ENCODE measurements at places on chromosomes 7 and 10.

GRCh38 chr10:98226508-98227144 lies 41.4 kb downstream of the LOXL4 start:
- DNase-seq: no peak

- no peak for DNase-seq
Observed at GRCh38 chr7:157017149-157017548, 6.7 kb upstream of the MNX1 start.

DNA sequence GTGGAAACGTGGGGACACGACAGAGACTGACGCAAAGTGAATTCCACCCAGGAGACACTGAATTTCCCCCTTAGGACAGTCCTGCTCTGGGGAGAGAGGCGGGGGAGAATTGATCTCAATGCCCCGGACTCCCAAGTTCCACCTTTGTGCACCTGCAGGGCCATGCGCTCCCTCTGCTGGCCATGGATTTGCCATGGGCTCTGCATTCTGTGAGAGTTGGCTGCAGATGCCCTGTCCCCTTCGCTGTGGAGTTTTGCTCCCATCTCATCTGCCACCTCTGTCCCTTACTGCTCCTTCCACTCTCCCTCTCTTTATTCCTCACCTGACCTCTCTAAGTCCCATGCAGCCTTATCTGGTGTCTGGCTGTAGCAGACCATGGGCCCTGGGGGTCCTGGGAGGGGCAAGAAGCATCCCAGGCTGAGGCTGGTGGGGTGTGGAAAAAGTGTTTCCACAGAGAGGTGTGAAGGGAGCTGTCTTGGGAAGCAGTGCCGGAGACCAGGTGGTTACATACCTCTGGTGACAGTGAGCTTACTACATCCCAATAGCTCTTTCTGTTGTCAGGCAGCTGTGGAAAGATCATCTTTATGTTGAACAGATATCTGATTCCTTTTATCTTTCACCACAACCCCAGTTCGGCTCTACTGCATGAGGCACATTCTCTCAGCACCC lies 14.3 kb downstream of the GHRHR start:
- no peak for DNase-seq

- no peak for DNase-seq
Observed at GRCh38 chr10:33174674-33175434, 159.6 kb downstream of the NRP1 start.

DNA sequence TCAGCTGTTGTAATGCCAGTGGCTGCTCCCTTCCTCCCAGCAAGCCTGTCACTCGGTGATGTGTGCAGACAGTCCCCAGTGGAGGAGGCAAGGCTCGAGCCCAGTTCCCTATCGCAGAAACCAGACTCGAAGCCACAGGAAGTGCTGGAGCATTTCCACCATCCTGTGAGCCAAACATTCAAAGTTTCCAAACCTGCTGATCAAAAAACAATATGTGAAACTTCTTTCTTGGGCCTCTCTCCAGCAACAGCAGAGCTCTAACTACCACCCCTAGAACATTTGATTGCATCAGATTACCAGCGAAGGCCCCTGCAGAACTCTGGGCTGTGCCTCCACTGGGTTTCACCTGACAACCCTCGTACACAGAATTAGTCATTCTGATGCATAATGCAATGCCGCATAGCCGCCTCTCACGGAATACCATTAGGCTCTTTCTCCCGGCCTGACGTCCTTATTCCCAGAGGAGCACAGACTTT lies 94.0 kb downstream of the ELMO1 start:
- no peak for DNase-seq

DNA sequence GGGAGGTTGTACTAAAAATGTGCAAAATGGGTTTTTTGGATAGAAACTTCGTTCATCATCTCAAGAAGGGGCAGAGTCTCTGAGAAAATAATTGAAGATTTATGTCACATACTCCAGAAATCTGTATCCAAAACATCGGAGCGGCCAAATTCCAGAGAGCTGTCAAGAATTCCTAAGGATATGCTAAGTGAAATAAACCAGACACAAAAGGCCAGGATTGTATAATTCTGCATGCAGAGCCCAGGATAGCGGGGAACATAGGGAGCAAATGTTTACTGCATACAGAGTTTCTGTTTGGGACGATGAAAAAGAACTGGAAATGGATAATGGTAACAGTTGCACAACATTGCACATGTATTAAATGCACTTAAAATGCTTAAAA lies 224.2 kb upstream of the AUTS2 start:
- no peak for DNase-seq

- no peak for DNase-seq
Observed at GRCh38 chr7:48049850-48050249, 14.5 kb downstream of the C7orf57 start.

DNA sequence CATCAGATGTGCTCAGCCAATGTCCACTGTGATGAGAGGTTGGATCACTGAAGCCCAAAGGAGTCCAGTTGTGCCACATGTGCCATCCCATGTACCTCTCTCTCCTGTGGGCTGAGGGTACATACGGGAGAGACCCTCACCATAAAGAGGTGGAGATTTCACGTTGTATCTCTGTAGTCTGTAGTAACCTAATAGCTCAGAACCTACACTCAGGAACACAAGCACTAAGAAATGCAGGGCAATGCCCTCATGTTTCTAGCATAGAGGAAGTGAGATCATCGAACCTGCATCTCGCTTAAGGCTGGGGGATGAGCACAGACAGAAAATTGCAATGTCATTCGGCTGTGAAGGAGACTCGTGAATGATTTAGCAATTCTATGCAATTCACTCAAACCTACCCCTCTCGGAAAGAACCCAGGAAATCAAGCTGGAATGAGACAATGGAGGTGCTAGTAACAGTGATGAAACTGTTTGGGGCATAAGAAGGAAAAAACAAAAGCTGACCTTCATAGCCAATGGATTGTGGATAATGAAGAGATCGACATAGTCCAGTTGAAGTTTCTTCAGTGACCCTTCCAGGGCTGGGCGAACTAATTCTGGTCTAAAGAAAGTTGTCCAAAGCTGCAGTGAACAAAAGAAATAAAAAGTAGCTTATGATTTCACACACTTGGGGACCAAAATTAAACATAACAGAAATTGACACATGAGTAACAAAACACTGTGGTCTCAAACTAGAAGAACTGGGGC lies 80.3 kb upstream of the UCN3 start:
- DNase-seq: no peak

DNA sequence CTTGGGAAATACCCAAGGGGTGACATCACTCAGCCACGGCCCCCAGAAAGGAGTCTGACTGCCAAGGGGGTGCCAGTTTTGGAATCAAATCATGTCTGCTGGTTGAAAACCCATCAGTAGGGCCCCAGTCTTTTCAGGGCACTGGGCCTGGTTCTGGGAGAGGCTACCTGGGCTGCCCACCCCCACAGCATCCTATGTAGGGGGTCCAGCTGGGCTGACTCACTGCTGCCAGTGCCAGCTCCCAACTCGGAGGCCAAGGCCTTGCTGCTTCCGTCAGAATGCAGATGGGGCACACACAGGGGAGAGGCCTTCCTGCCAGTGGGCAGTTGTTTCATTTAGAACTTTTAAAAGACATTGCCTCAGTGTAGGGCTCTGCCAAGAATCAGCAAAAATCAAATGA lies 39.5 kb upstream of the DMBT1 start:
- no peak for DNase-seq

- no peak for DNase-seq
Observed at GRCh38 chr10:44934416-44935200, 23.5 kb downstream of the TMEM72 start.

DNA sequence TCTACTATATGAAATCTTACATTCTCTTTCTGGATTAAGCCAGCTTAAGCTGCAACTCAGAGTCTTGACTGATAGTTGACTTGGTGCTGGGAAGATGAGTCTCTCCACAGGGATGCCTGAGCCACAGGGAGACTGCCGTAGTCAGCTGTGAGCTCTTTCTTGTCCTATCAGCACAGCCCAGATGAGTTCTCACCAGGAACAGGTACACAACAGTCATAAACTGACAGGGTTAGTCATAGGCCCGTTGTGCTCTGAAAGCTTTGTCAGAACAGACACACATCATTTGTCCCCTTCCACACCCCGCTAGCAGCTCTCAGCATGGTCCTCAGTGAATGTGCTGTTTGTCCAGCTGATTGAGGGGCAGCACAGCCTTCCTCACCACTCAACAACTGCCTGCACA lies 221.6 kb downstream of the RPS24 start:
- no peak for DNase-seq

GRCh38 chr10:62136931-62137330 lies 131.7 kb downstream of the RTKN2 start:
- DNase-seq: no peak

- DNase-seq: no peak
Observed at GRCh38 chr10:42948040-42948439, 128.8 kb upstream of the RET start.

DNA sequence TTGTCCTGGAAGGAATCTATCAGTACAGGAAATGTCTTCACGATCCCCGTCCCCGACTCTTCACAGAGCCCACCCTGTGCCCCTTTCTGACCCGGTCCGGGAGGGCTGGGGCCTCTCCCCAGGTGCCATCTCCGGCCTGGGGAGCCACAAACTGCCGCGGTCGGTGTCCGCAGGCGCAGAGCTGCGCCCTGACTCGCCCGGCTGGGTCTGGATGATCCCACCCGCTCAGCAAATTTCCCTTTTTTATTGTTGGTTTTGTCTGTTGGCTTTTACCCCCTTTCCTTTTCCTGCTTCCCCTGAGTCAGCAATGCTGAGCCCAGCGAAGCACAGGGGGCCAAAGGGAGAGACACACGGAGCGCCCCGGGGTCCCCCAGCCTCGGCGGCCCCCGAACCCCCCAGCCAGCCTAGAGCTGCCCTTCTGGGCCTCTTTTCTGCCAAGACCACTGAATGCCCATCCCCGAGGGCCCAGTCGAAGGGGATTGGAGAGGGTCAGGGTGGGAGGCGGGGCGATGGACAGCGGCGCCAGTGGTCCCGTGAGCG lies 30.9 kb downstream of the LEP start:
- no peak for DNase-seq

DNA sequence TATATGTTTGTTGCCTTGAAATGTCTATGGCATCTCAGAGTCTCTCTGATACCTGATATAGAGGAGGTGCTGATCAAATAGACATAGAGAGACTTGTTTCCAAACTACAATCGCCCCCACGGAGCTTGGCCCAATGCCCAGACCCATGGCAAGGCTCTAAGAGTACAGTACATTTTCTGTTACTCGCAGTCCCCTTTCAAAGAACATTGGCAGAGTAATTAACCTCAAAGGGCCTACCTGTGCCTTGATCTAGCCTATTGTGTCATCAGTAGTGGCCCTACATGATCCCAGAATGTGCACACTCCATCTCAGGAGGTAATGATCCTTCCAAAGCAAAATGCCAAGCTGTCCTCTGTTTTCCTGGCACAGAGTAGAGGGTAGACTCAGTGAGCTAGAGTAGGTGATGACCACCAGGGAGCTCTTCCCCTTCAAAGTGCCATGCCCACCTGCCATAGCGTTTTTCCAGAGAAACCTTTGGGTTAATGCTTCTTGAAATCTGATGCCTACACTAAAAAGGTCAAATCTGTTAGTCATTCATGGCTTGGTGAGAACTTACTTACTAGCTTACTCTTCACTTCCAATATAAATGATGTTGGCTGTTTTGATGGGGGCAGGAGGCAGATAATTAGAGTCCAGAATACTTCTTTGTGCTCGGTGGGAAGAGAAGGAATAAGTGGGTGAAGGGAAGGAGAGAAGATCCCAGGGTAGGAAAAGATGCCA lies 41.2 kb upstream of the ACSL5 start:
- DNase-seq: no peak

DNA sequence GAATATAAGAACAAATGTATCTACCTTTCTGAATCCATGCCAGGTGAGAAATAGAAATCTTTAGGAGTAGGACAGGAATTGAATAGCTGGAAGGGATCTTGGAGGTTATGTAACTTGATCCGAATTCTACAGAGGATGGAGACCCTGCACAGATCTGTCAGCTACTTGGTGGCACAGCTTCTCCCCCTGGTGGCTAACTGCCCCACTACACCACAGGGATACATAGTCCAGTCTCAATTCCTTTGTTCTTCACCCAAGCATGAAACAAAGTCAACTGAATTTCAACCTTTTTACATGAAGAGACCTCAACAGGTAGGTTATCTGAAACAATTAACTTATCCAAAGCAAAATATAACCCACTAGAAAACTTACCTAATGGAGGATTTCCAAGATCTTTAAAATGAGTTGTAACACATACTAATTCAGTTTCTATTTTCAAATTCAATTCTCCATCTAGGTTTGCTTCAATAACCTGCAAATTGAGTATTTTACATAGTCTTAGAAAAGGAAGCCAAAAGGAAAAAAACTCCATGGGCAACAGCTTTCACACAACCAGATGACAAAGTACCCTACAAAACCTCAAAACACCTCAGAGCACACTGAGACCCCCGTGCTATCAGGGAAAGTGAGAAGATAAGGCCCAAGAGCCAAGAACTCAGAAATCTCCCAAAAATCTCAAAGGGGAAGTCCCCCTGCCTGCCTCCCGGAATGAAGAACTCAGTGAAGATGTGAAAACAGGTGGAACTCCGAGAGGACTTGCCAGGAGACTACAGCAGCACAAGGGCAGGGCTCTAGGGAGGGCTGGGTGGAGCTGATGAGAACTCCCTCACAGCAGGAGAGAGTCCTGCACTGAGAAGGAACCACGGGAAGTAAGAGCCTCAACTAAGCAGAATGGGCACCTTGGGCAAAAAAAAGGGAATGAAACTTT lies 10.3 kb downstream of the HUS1 start:
- DNase-seq: peak; percentile 13

DNA sequence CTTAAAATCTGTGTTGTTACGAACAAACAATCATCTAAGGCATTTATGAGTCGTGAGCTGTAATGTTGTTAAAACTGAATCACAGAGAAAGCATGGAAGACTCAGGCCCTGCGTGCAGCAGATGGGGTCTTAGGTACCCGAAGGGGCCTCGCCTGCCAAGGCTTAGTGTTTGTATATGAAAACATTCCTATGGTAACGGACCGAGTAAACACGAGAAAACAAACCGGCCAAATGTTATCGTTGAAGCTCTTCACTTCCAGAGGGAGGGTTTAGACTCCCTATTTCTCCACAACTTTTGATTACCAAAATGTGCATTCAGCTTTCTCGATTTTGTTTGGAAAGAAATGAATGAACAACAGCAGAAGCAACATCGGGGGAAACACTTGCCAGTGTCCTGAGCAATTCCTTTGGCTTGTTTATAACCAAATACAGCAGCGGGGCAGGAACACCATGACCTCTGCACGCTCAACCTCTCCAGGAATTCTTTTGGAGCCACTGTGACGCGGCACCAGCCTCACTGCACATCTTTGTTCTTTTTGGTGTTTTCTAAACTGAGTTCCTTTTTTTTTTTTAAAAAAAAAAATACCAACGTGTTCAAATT lies 121.6 kb upstream of the KLF6 start:
- DNase-seq: no peak

- DNase-seq: no peak
Observed at GRCh38 chr7:101860316-101861217, 43.1 kb downstream of the CUX1 start.

Data from effector CD8-positive, alpha-beta T cell (primary cell).